ENCODE measurements at places on chromosomes 13 and 19. TPM values are rescaled to one million over a fixed set of nuclear protein-coding genes. Genes with fewer than 3 reads are reported as not detected.
A peak's percentile ranks its signal among the peaks of the same experiment; 100 is the strongest.

TRPM4 gene
- 2.1 TPM for total RNA-seq

CYP4F12 gene
- total RNA-seq = 0.29 TPM

SHC2 gene
- 0.11 TPM for total RNA-seq

ZNF444 gene
- total RNA-seq = 24.3 TPM

LYPD5 gene
- 2.9 TPM for total RNA-seq

NUFIP1 gene
- 6.0 TPM for total RNA-seq

FGF14 gene
- total RNA-seq = not detected

ZNF846 gene
- total RNA-seq = 1.5 TPM

IFNL1 gene
- total RNA-seq = not detected

RPL36 gene
- 845 TPM for total RNA-seq

DNA sequence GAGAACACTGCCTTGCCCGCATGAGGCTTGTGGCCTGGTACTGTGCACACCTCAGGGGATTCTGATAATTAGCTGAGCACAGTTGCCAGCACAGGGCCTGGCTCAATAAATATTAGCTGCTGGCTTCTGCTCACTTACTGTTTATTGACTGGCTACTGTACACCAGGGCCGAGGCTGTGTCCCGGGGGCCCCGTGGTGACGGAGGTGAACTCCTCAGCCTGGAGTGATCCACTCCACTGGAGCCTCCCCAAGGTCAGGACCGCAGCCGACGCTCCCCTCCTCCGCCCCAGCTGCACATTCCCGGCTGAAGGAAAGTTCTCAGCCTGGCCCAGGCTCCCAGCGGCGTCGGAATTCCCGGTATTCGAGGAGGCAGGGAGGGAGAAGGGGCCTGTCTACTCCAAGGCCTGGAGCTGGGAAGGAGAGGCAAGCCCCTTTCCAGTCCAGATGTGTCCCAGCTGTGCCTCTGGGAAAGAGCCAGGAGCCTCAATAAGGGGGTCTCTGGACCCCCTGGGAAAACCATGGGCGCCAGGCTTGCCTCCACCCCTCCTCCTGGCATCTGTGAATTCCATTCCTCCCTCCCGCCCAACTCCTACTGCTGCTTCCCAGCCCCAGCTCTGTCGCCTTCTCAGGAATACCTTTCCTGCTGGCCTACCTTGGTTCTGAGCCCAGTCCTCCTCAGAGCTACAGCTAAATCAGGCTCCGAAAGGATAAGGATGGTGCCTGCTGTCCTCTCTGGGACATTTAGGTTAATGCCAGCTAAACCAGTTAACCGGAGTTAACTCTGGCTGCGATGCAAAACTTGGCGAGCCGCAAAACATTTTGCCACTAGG, 7.3 kb downstream of the RPS16 start:
- peak; percentile 59 for DNase-seq

DNA sequence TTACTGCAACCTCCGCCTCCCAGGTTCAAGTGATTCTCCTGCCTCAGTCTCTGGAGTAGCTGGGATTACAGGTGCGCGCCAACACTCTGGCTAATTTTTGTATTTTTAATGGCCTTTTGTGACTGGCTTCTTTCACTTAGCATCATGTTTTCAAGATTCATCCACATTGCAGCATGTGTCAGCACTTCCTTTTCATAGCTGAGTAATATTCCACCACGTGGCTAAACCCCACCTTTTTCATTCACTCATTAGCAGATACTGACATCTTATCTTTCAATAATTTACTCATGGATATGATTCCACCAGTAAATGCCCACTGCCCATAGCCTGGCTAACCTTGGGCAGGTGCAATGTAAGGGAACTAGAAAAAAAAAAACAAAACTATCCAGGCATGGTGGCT, 6.9 kb downstream of the C5AR1 start:
- no peak for DNase-seq

DNA sequence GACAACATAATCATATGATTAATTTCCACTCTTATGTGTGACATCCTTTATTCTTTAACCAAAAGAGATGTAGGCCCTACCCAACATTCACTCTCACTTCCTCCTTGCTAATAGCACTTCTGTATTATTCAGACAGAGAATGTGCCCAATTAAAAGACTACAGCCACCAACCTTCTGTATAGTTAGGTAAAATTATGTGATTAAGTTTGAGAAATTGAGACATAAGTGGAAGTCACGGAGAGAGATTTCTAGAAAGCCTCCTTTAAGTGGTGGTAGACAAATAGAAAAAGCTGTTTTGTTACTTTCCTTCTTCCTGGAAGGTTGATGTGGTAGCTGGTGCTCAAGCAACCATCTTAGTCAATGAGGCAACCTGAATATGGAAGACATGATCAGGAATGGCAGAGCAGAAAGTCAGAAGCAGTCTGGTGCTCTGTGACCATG, 14.8 kb downstream of the EPSTI1 start:
- DNase-seq = no peak

GRCh38 chr13:20814224-20814910, 40.6 kb upstream of the EEF1AKMT1 start:
- DNase-seq = peak; percentile 91

DNA sequence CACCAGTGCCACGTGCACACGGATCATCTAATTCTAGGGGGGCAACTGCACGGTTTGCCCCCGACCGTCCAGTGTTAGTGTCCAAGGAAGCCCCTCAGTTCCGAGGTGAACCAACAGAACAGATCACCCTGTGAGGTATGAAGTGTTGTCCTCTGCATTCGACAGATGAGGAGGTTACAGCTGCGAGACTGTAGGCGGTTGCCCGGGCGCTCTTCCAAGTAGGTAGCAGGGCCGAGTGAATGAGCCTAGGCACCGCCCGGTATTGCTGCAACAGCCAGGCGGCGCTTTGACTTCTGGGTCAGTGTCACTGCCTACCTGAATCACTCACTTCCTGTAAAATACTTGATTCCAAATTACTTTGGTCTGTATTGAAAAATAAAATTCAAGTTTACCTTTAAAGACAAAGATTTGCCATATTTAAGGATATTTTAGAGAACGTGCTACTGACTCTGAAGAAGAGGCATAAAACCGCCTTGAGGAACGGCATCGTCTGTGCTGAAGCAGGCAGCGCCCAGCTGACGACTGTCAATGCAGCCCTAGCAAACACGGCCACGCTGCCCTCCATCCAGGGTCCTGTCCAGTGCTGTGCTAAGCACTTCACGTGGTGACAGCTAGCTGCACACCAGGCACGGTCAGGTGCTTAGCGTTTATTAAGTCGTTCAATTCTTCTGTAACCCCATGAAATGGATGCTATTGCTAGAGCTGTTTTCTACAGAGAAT, 19.3 kb upstream of the RASA3 start:
- peak; percentile 85 for DNase-seq

- DNase-seq = no peak
Measured at GRCh38 chr13:45224176-45224575, 23.3 kb upstream of the KCTD4 start.

DNA sequence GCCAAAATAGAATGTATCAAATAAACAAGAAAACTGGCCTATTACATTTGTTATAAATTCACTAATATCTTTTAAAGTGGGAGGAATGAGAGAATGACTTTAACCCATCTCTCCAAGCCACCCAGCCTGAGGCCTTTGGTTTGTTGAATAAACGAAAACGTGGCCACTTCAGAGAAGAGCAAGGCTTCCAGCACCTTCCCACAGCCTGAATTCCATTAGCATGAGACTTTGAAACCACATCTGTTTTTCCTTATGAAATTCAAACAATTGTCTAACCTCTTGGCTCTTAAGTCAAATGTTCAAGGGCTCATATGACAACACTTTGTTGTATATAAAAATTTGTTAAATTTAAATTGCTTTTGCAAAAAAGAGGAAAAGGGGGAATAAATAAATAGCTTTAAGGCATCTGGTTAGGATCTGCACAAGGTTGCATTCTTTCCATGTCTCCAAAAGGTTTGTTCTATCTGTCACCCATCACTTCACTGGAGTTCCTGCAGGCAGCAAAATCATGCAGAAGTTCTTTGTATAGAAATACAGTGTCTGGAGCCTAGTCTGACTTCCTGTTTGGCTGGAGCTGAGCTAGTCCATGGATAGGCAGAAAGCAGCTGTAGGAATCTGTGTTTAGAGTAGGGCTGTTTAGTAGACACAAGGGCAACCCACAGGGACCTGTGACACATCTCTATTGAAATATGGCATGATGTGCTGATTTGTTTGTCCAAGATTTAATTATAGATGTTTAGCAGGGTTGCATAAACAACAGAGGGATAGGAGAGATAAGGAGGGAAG, 502.3 kb downstream of the KCTD12 start:
- DNase-seq = peak; percentile 81

- no peak for DNase-seq
Measured at GRCh38 chr19:55354698-55355212, at the start of gene COX6B2. Gene COX6B2 (minus strand): TSS chr19:55354719. CDS start chr19:55354521, 198 bp downstream.

DNA sequence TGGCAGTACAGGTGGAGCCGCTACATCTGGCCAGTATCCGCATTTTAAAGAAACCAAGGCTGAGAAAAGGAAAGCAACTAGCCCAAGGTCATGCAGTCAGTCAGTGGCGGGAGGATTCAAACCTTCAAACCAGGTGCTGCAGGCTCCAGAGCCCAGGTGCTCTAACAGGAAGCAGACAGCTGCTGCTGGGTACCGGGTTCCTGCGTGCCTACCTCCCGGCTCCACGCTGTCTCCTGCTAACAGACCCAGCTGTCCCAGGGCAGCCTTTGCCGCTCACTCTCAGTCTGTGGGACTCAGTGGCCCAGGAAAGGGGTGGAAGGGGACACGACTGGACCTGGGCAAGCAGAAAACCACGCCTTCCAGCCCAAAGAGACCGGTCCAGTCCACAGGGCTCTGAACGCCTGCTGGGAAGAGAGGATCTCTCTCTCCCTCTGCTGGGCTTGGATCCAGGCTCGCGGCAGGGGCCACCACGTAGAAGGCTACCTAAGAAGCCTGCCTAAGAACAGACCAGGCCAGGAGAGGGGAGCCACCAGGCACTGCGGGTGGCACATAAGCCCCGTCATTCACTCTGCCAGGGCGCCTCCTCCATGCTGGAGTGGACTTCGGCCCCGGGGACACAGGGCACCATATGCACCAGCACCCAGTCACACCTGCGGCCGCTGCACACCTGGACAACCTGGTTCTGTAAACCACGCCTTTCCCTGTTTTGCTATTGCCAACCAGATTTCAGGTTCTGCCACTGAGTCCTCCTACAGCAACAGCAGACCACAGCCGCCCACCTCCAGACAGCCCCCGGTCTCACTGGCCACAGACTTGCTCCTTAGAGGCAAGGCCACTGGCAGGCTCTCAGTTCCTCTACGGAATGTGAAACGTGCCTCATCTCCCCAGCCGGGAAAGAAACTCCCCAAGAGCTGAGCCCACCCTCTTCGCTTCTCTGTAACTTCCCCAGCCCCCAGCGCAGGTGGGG, 4.6 kb downstream of the DAPK3 start:
- DNase-seq = peak; percentile 5

GRCh38 chr19:15285896-15286591, 46.3 kb downstream of the BRD4 start:
- no peak for DNase-seq

GRCh38 chr19:42074513-42075363, 1.2 kb upstream of the ZNF574 start:
- peak; percentile 33 for DNase-seq

DNA sequence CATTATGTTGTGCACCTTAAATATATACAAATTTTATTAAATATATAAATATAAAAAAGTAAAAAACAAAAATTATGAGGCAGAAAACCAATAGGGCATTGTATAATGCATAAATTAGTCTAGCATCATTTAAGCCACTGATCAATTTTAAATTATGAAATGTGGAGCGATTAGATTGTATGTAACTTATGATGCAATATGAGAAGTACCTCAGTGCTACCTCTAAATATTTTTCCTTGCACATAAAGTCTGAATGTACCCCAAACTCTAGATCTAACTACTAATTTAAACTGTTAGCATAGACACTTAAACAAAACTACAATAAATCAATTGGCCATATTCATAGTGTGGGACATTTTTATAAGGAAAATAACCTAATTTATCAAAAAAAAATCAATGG, 1178.5 kb upstream of the MIR17HG start:
- DNase-seq = no peak

DNA sequence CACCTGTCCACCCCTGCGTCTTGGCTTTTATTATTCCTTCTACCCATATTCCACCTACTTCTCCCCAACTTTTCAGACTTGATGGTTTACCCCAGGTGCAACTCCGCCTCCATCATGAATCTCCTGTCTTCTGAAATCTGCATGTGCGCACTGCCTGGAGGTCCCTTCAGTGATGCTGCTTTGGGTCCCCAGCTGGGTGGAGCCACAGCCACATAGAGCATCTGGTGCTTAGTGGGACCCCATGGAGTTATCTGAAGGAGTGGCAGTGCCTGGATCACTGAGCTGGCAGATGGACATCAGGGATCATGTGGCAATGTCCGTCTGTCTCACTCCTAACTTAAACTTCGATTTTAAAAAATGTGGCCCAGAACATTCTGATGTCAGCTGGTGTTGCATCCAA, 13.5 kb downstream of the ZNF536 start:
- DNase-seq = no peak

- DNase-seq = no peak
Measured at GRCh38 chr19:40216013-40216776, 2.0 kb downstream of the TTC9B start.

DNA sequence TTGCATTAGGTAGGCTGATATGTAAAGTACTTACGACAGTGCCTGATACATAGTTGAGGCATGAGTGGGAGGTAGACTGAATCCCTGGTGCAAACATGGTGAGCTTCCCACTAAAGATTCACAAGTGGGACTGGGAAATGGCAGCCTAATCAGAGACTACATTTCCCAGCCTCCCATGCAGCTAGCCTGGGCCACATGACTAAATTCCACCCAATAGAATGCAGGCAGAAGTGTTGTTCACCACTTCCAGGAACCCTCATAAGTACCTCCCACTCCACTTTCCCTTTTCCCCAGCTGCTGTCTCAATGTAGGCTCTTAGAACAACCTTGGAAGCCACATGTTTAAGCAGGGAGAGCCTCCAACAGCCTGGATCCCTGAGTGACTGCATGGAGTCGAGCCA, 104.9 kb downstream of the CACNA1A start:
- DNase-seq = peak; percentile 63

GRCh38 chr19:35084509-35084762, 31.2 kb upstream of the FXYD3 start:
- DNase-seq = no peak

- no peak for DNase-seq
Measured at GRCh38 chr19:8731428-8732169, 10.2 kb downstream of the OR2Z1 start.

- DNase-seq = no peak
Measured at GRCh38 chr19:18297308-18297707, 15.9 kb upstream of the JUND start.

GRCh38 chr19:18493440-18494266, 28.2 kb downstream of the ELL start:
- DNase-seq = no peak

- no peak for DNase-seq
Measured at GRCh38 chr19:23062921-23063320, 53.9 kb upstream of the ZNF730 start.

GRCh38 chr13:109363431-109363830, 423.0 kb downstream of the IRS2 start:
- DNase-seq = no peak

GRCh38 chr19:29745253-29745652, 30.2 kb upstream of the C19orf12 start:
- DNase-seq = no peak

- DNase-seq = no peak
Measured at GRCh38 chr13:41651413-41652058, 194.2 kb downstream of the RGCC start.
